ENCODE measurements at places on chromosomes 6 and 20.

GRCh38 chr6:164927288-164928056, 381.9 kb downstream of the C6orf118 start:
- peak; percentile 27 for DNase-seq

DNA sequence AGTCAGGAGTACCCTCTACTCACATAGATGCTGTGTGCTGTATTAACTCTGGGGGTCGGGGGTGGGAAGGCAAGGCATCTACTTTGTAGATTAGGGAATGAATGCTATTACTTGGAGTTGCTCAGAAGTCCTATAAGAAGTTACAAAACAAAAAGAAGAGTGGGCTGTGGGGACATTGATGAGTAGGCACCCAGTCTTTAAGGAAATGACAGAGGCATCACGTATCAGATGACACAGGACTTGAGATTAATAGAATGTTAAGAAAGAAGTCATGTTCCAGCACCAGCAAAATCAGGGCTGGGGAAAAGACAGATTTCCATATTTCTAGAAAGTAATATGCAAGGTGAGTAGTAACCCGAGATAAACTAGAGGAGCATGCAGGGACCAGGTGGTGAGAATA, 19.0 kb upstream of the STXBP5 start:
- no peak for DNase-seq

DNA sequence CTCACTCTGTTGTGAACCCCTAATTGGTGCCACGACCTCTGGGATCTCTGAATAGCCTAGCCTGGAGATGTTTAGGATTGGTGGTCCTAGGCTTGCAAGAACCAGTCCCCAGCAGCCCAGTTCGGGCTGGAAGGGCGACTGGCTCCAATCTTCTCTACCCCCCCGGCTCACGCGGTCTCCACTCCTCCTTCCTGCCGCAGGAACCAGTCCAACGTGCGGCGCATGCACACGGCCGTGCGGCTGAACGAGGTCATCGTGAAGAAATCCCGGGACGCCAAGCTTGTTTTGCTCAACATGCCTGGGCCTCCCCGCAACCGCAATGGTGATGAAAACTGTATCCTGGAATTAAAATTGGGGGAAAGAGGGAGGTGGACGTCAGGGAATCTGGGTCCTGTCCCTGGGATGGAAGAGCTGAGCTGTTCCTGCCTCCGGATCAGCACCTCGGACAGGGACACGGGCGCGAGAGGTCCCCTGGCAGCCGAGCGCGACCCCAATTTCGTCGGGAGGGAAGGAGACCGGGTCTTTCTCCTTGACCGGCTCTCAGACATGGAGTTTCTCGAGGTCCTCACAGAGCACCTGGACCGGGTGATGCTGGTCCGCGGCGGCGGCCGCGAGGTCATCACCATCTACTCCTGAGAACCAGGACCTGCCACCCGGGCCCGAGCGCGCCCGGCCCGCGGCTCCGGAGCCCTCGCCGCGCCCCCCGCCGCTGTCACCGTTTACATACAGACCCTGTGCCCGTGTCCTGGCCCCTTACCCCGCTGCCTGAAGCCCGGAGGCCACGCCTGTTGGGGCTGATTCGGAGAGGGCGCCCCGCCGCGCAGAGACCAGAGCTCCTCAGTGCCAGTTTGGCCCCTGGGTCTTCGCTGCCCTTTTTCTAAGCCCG, 28.2 kb downstream of the SLC12A5 start:
- DNase-seq = peak; percentile 37

- peak; percentile 86 for DNase-seq
Measured at GRCh38 chr20:20860078-20860806, 147.8 kb upstream of the RALGAPA2 start.

- no peak for DNase-seq
Measured at GRCh38 chr6:75393806-75394205, 99.8 kb downstream of the FILIP1 start.

GRCh38 chr20:1392443-1392692, 486 bp downstream of the FKBP1A start:
- no peak for DNase-seq

GRCh38 chr20:40698281-40698680, 9.2 kb upstream of the MAFB start:
- no peak for DNase-seq

- DNase-seq = no peak
Measured at GRCh38 chr6:20313960-20314530, 87.6 kb upstream of the E2F3 start.

DNA sequence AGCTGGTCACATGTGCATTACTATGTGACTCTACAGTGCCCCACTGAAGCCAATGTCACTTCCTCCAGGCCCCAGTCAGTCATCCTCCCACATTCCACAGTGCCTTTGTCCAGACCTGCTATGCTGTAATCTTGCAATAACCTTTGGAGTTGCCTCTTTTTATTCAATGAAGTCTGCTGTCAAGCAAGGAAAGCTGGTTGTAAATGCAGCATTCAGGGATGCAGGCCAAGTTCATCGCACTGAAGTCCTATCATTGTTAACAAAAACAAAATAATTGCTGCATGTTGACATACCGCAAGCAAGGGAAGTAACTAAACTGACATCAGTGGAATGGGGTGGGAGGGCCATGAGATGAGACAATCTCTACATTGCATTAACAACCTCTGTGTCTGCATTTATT, 131.2 kb upstream of the CDYL start:
- DNase-seq = no peak

DNA sequence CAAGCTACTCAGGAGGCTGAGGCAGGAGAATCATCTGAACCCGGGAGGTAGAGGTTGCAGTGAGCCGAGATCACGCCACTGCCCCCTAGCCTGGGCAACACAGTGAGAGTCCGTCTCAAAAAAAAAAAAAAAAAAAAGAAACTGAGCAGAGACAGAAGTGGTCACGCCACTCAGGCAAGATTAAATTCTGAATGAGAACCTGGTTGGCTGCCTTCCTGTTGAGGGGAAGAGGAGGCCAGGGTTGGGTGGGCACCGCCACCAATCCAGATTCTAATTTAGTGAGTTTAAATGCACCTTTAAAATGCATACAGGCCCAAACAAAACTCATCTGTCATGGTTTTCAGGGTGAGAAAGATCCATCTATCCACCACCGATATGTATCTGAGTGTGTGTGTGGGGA, 23.7 kb upstream of the CCDC167 start:
- DNase-seq = no peak

- peak; percentile 93 for DNase-seq
Measured at GRCh38 chr6:32190054-32190851, at the start of gene PBX2. PBX2 (minus strand) TSS chr6:32190202; CDS start chr6:32189915, 287 bp downstream.

DNA sequence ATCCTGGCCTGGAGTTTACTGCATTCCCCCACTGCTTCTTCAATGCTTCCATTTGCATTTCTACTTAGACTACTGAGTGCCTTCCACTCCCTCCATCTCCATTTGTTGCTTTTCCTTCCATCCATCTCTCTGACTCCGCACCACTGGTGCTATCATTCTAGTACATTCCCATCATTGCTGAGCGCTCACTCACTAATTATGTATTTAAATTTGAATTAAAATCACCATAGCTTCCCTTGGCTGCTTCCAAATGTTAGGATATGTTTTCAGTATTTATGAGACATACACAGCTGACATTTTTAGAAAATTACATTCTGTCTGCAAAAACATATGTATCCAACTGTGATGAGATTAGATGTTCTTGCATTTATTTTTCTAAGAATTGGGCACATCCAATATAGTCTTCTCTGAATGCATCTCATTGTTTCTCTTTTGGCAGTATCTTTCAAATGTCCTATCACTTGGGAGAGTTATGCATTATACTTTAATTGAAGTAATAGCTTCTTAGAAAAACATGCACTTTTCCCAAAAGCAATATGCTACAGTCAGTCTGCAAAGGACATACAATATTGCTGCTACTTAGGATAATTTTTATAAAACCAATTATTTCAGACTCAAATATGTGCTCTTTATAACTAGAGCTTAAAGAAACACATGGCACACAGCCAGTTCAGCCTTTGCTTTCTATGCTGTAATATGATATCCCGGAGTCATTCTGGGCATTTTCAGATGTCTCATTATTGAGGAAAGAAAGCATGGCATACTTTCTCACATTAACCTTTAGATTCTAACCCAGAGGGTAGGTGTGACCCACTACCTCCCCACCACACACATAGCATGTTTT, 12.1 kb upstream of the COL21A1 start:
- peak; percentile 13 for DNase-seq

- DNase-seq = no peak
Measured at GRCh38 chr20:46709055-46709458, 392 bp upstream of the SLC2A10 start.

DNA sequence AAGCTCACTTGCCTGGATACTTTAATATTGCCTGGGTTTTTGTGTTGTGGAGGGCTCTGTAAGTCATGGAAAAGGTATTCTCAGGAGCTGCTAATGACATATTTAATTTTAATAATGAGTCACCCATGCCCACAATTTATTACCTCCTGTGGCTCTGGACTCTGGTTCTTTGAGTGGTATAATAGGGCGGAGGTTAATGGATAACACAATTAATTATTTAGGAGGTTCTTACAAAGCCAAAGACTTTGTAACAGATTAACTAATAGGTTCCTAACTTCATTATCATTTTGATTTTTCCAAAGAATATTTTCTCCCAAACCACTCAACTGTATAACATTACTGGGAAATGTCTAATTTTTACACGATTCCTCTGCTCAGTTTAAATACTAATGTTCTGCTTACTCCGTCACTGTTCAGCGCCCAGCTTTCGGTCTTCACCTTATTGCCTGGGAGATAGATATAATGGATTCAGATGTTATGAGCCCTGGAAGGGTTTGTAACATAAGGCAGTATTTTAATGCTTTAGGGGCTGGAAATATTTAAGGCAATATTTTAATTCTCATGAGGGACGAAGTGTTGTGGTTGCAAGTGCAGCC, 29.4 kb downstream of the PHACTR3 start:
- no peak for DNase-seq
